CD4-positive, alpha-beta memory T cell (primary cell): ENCODE measurements at places on chromosomes 6 and 20. TPM values are rescaled to one million over a fixed set of nuclear protein-coding genes. Genes with fewer than 3 reads are reported as not detected.

The TRMT11 gene
- polyA plus RNA-seq: 7.8 TPM

DNA sequence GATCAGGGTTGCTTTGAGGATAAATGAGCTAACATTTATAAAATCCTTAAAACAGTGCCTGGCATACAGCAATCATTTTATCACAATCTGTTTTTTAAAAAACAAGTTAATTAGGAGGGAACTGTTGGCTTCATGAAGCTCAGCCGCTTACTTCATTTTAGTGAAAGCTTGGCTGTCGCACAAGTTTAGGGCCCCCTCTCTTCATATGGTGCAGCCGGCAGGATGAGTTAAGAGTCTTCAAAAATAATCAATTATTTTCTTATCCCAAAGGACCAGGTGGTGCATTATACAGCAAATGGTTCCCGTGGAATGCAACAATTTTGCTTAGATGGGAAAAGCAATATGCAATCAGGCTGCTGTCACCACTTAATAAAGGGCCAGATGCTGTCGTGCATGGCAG lies 57.4 kb upstream of the PROKR2 start:
- DNase-seq: no peak

- DNase-seq: no peak
These were observed 230.7 kb upstream of the QKI start for GRCh38 chr6:163183806-163184205.

The LY6G5C gene
- polyA plus RNA-seq: 11.8 TPM

GRCh38 chr20:50295762-50296449 lies 105.3 kb downstream of the CEBPB start:
- no peak for DNase-seq

- no peak for DNase-seq
These were observed 149.0 kb downstream of the HACE1 start for GRCh38 chr6:104710543-104711335.

DNA sequence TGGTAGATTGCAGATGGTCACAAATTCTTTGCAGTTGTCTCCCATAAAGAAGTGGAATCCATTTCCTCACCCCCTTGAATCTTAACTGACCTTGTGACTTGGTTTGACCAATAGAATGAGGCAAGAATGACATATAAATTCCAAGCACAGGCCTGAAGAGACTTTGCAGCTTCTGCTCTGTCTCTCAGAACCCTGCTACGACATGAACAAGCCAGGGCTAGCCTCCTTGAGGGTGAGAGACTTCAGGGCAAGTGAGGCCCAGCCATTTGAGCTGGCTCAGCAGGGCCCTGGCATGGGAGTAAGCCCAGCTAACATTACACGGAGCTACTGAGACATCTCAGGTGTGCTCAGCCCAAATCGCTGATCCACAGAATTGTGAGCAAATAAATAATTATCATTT lies 216.3 kb upstream of the MAN1A1 start:
- DNase-seq: no peak

DNA sequence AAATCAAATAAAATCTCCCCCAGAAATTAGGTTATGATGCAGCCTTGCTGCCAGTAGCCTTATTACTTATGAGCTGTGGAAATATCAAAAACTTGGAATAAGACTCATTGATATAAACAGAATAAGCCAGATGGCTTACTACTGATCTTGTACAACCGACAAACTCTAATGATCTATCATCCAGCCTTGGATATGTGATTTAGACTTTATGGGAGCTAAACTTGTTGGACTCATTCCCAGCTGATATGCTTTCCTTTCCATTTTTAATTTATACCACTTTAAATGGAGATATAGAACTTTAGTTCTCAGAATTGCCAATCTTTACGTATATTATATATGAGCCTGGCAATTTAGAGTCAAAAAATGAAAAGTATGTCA lies 5.0 kb downstream of the UST start:
- no peak for DNase-seq

- DNase-seq: no peak
These were observed 85.3 kb downstream of the JARID2 start for GRCh38 chr6:15331143-15331542.

- peak; percentile 74 for DNase-seq
These were observed 982 bp downstream of the HECA start for GRCh38 chr6:139135578-139136545.

The ZC3H12D gene
- 3.1 TPM for polyA plus RNA-seq

GRCh38 chr6:4840169-4840568 lies 64.0 kb downstream of the CDYL start:
- DNase-seq: no peak

GRCh38 chr6:21441386-21441785 lies 152.2 kb upstream of the SOX4 start:
- no peak for DNase-seq

DNA sequence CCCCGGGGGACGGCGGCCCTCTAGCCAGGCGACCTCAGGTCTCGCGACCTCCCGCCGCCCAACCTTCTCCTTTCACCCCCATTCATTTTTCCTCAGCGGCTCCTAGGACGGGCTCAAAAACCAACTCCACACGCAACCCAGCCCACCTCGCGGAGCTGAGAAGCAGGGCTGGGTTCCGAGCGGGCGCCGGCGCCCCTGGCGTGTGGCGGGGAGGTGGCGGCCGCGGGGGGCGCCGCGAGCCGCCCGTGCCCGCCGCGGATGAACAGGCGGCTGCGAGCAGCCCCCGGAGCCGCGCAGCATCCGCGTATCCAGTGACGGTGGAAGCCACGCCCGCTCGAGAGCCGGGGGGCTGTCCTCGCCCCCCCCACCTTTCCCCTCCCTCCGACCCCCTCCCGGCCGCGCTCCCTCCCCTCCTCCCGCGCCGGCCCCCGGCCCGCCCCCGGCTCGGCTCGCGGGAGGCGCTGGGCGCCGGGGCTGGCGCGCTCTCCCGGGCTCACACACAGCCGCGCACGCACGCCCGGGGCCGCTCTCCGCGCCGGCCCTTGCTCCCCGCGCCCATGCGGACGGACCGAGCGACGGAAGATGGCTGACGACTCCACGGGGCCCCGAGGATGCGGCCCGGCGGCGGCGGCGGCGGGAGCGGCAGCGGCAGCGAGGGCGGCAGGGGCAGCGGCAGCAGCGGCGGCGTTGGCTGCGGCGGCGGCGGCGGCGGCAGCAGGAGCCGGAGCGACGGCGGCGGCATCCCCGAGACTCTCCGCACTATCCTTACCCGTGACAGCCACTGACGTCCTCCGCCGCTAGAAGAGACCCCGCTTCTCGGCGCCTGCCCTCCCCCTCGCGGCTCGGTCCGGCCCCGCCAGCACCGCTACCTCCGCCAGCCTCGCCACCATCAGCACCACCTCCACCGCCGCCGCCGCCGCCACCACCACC lies at the start of gene SOBP:
SOBP (plus strand) TSS at position 482 of the 930 bp plus-strand sequence. CDS start 500 bp downstream, outside the sequence.
- peak; percentile 37 for DNase-seq

- no peak for DNase-seq
These were observed 6.4 kb upstream of the PNPLA1 start for GRCh38 chr6:36263390-36264000.

- DNase-seq: no peak
These were observed 65.8 kb upstream of the CD93 start for GRCh38 chr20:23151885-23152284.

The CDSN gene
- polyA plus RNA-seq: not detected

- no peak for DNase-seq
These were observed 30.7 kb downstream of the CDH22 start for GRCh38 chr20:46277602-46278001.

The ASIP gene
- polyA plus RNA-seq: not detected

DNA sequence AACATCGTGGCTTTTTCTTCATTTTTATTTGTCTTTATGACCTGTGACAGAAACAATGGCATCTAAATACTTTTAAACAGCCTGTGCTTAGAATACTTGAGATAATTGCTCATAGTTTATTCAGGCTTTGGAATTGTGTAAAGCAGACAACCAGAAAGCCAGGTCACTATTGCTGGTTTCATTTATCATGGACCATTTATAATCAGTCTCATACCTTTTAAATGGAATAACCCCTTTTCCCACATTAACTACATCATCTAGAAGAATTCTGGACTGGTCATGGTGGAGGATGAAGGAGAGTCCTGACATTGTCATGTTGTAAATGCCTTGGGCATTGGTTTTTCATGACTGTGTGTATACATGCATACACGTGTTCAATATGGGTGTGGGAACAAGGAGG lies 661.5 kb downstream of the EPM2A start:
- no peak for DNase-seq

DNA sequence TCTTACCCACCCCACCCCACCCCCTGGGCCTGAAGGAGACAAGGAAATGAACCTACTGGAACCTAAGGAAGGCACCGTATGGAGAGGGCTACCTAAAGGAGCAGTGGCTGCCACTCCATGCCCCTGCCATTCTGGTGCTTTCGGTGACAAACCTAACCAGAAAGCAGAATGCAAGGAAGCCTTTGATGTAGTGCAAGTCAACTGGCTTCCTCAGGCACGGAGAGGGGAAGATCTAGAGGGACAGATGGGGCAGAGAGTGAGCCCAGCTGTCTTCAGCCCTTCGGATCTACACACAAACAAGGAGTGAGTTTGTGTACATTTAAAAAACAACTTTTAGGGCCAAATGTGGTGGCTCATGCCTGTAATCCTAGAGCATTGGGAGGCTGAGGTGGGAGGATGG lies 39.5 kb downstream of the PPP1R16B start:
- DNase-seq: no peak

The HUS1B gene
- 1.7 TPM for polyA plus RNA-seq

The TXLNB gene
- polyA plus RNA-seq: not detected

DNA sequence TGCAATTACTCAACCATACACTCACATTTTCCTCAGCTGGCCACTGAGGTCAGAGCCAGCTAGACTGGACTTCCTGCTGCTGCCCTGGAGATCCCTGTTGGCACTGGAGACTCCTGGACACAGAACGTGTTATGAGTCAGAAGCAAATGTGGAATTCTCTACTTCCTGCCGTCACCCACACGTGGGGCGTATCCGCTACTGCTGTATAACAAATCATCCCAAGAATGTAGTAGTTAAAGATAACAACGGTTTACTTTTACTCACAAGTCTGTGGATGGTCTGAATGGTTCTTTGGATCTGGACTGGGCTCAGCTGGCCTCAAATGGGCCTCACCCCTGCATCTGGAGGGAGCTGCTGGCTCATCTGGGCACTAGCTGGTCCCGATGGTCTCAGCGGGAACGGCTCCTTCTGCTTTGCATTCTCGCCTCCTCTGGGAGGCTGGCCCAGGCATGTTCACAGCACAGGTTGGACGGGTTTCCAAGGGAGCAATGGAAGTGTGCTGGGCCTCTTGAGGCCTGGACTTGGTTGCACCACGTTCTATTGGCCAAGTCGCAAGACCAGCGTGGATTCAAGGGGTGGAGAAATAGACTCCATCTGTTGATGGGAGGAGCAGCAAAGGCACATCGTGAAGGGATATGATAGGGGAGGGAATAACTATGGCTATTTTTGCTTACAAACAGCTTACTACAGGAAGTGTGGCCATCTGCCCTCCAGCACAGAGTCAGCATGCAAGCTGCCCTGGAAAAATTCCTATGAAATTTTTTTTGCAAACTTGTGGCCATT lies 118.5 kb downstream of the SNX5 start:
- no peak for DNase-seq

- no peak for DNase-seq
These were observed 91.1 kb upstream of the PMEPA1 start for GRCh38 chr20:57800791-57801430.

The DCBLD1 gene
- polyA plus RNA-seq: 1.4 TPM

DNA sequence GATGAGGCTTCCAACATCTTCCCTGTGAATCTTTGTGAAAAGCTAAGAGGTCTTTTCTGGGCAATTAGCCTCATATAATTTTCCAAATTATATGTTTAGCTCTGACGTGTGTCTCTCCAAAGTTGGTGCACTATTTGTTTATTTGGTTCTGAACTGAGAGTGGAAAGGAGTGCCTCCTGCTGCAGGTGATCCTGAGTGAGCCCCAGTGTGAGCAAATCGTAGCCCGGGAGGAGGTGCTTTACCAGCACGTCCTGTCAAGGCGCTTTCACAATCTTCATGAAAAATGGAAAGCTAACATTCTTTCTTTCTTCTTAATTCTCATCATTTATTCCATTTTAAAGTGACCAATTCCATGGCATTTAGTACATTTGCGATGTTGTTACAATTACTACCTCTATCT lies 231.9 kb downstream of the BMP2 start:
- DNase-seq: no peak

DNA sequence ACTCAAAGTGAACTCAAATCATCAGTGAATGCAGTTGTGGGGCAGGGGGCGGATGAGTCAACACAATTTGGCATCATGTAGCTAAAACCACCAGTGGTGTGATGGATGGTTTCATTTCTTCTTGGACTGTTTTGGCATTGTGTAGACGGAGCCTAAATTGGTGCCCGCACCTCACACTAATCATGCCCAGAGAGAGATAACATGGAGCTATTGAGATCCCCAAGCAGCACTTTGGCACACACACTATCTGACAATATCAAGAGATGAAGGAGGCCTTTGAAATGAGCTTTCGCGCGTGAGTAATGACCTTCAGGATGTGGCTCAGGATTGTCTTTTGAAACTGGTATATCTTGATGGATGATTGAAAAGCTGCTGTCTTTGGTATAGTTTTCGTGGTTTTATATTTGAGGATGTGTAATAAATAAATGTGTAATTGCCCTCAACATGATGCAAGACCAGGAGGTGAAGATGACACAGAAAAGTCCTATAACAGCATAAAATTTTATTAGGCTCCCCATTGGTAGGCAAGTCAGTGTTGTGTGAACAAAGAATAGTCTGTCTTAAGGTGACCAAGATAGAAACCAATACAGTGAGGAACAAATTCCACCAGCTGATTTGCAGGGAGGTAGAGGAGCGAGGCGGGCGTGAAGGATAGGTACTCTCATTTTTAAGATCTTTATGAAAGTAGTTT lies 174.2 kb downstream of the TSHZ2 start:
- no peak for DNase-seq

The SDC4 gene
- polyA plus RNA-seq: 1.2 TPM

DNA sequence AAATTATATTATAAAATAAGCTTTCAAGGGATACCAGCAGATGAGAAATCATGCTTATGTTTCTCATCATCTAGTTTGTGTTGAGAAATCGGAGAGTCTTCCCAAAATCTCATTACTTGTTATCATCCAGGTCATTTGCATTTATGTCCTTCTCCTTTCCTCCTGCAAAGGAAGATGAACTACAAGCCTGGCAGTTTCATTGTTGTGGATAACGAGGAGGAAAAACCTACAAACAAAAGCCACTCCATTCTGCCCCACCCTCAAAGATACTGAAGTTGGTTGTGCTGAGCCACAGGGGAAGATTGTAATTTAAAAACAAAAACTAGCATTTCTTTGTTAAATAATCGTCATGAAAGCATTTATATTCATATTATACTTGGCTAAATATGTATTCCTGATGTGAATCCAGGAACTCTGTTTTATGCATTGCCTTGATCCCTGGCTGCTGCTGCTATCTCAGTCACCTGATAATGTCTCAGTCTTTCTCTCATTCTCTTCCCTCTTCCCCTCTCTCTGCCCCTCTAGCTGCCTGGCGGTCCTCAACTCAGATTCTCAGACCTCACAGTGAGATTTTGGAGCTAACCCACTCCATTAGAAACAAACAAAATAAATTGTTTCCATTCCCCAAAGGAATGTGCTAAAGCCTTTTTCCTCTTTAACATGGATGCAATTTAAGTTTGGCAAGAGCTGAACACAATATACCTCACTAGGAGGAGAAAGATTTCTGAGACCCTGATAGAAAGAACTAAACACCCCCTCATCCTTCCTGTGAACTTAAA lies 185.3 kb downstream of the ADAT2 start:
- DNase-seq: no peak

- no peak for DNase-seq
These were observed 16.9 kb downstream of the SYTL3 start for GRCh38 chr6:158666628-158667359.
